ENCODE measurements at places on chromosomes 4 and X.

DNA sequence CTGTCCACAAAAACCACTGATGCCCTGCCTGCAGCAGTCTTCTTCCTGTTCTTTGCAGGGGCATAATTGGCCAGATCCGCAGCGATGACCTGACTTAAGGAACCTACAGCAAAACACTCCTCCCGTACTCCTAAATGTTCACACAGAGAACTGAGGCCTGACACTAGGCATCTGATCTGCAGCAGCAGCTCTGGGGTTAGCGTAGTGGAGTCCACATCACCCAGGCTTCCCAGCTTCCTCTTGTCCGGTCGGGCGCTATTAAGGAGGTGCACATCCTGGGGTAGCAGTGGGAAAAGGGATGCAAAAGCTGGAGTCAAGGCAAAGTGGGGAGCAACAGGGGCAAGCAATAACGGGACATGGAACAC is 758 bp downstream of the SCFD2 start:
- DNase-seq = no peak

- DNase-seq = no peak
These were observed 21.3 kb downstream of the MAPK10 start for GRCh38 chr4:86338521-86338920.

GRCh38 chr4:124519196-124519595 is 193.3 kb downstream of the ANKRD50 start:
- DNase-seq = no peak

GRCh38 chr4:5974321-5974720 is 43.9 kb downstream of the C4orf50 start:
- DNase-seq = no peak

DNA sequence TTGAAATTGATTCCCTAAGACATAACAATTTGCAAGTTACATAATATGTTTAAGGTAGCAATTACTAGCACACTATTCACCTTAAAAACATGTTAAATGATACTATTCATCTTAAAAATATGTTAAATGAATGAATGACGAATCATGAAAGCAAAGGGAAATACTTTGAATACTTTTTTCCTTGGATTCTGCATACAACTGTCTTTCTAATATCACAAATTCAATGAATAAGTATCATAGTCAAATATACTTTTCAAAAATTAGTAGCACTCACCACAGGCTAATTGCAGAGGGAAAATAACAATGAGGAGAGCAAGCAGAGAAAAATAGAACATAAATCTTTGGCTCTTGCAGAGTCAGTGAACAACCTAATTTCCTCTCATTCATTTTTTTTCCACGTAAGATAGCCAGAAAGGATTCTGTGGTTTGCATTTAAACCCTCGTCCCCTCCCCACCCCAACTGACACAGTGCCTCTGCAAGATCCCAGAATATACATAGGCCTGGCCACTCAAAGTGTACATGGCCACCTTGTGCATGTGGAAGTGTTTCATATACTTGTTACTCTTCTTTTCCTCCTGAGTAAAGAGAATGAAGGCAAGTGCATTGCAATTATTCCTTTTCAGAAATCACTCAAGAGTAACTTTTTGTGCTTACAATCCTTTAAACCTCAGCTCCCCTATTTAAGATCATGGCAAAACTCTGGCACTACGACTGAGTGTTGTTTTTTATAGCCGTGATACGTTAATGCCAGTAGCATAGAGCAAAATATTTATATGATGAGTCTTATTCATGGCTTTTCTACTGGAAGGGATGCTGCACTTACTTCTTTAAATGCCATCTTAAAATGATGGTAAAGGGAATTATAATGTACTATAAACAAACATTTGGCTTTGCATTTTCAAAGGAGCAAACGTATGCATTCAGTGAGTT is 236.4 kb downstream of the PDGFC start:
- no peak for DNase-seq

DNA sequence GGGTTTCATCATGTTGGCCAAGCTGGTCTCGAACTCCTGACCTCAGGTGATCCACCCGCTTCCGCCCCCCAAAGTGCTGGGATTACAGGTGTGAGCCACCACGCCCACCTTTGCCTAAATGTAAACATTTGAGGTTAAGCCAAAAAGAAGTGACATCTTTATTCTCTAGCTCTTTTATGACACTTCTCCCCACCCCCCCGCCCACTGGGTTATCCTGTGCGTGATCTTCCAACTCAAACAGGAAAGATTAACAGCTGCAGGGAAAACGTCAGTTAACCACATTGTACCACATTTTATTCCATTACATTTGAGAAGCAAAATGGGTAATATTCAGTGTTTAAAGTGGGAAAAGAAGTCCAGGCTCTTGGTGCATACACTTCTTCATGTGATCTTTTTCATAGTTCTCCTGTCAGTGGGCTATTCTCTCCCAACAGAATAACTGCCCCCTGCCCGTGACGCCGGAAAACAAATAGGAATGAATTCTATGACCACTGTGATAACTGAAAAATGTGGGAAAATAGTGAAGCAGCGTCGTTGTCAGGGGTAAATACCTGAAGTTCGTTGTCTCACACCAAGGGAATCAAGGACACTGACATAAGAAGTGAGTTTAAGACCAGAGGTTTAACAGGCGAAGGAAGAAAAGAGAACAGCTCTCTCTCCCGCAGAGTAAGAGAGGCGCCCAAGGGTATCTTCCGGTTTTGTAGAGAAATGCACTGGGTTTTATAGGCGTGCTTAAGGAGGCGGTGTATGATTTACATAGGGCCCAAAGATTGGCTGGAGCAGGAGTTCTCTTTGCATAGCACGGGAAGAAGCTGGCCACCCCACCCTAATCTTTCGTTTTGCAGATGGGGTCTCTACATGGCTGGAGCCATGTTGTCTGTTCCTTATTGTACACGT is 9.7 kb upstream of the SRD5A3 start:
- no peak for DNase-seq

DNA sequence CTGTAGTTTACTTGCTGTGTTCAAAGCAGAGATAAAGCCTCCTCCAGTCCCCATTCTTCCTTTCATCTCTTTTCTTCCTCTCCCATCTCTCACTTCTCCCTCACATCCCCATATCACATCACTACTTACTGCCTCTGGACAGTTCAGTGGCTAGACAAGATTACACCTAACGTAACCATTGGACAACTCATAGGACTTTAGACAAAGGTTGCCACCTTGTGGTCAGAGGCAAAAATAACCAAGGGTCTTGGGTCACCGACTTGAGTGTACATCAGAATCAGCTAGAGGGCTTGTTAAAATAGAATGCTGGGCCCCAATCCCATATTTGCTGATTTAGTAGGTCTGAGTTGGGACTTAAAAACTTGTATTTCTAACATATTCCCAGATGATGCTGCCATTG is 109.3 kb upstream of the DGKK start:
- DNase-seq = peak; percentile 20

DNA sequence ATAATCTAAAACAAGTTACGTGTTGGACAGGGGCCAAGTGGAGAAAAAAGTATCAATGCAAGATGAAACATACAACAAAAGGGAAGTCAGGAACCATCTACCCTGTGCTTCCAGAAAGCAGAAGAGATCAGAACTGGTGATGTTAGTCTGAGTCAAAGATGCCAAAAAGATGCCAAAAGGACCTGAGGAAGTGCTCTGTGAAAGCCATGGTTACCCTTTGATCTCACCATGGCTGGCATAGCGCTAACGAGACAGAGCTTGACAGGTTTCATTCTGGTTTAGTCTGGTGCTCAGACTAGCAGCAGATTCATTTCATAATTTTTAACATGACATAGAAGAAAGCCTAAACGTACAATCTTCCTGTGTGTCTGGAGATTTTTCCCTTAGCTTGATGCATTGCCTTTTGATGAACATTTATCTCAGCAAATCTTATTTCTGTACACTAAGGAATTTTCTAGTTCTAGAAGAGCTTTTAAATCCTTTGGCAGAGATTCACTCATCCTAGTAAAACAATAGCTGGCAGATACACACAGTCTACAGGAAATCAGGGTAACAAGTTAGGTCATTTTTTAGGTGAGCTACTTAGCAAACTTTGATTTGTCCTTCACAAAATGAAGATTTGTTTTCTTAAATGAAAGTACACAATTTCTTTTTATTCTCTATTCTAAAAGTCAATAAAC is 87.7 kb downstream of the COL25A1 start:
- no peak for DNase-seq

DNA sequence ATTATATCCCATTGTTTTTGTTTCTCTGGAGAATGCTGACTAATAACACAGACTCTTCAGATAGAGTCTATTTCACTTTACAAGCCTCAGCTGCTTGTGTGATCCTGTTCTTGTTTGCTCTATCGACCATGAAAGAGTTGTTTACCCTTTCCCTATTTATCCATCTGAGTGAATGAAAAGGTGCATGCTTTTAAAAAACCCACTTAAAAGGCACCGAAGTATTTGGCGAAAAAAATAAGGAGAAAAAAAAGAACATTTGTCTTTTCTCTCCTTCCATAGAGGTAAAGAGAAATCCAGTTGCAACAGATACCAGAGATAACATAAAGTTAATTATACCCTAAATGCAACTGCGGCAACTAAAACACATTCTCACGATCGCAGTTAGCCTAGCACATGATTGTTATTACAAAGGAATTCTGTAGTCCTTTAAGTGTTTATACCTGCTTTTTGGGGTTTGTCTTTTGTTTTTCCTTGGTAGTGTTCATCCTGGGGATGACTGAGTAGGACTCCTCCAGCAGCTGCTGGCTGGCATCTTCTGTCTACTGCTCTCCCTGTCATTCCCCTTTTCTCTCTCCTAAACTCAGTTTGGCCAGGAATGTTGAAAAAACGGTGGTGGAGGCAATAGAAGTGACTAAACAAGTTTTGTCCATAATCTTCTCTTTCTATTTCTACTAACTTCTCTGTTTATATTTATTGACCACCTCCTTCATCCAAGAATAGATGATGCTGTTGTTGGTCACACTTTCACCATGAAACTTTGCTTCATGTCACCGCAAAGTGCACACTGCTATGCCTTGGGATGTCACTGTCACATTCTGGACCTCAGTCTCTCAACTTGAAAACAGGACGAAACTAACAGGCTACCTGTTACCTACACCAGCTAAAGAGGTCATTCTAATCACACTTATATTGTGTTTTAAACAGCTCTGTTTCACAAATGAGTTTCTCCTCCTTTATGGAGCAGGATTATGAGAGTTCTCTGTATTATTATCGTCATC is 41.9 kb upstream of the FRAS1 start:
- DNase-seq = peak; percentile 40

- no peak for DNase-seq
These were observed 56.8 kb downstream of the SMIM20 start for GRCh38 chr4:25970691-25971432.

- DNase-seq = no peak
These were observed 115.8 kb downstream of the NAA11 start for GRCh38 chr4:79209822-79210635.

DNA sequence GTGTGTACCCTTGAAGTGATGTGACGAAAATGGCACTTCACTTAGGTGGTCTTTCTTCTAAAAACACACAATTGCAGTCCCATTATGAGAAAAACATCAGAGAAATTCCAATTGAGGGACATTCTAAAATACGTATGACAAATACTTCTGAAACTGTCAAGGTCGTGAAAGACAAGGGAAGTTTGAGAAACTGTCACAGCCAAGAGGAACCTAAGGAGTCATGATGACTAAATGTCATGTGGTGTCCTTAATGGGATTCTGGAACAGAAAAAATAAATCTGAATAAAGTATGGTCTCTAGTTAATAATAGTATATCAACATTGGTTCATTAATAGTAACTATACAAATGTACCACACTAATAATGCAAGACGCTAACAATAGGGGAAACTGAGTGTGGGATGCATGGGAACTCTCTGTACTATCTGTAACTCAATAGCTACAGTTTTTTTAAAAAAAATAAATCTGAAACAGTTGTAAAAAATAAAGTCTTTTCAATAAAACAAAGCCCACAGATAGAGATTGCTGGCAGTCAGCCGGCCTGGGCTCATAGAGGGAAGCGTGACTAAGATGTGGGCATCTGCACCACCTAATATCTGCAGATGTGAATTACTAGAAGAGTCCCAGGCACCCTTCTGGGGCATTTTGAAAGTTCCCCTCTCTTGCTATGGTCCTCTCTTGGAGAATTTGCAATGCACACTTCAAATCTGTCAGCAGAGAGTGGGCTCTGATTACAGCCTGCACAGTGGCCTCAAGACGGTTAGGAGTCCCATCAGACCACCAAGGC is 47.6 kb downstream of the MID1IP1 start:
- no peak for DNase-seq

- no peak for DNase-seq
These were observed 73.9 kb downstream of the NSG1 start for GRCh38 chr4:4460759-4461158.

DNA sequence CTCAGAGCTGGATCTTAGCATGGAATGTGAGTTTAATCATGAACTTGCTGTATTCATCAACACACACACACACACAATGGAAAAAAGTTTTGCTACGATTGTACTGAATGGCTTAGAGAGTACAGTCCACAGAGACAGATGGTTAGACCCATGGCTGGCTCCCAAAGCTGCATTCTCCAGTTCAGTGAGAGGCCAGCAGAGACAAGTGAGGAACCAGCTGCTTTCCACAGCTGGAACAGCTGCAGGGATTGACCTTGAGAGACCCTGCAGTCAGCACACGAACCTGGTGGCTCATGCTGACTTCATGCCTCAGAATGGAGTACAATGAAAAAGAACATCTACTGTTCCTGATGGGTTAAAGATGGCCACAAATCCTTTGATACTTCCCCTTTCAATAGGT is 94.5 kb downstream of the DHX15 start:
- DNase-seq = no peak

GRCh38 chrX:70088751-70089150 is 26.5 kb downstream of the OTUD6A start:
- DNase-seq = no peak

DNA sequence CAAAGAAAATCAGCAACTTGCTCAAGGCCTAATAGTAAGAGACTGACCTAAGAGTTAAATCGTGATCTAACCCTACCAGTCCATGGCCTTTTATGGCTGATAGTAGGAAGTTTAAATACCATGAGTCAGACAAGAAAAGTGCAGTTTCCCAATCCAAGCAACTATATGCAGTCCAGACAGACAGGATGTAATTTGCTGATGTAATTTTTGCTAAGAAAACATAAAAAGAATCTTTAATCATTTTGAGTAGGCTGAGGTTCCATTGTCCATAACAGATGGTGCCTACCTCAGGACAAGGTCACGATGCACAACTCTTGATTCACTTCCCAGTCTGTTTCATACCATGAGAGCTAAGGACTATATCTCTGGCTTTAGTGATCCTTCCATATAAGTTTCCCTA is 317.5 kb upstream of the GRIA3 start:
- DNase-seq = no peak
